ENCODE measurements at places on chromosomes 12 and 14.
A peak's percentile ranks its signal among the peaks of the same experiment; 100 is the strongest.

DNA sequence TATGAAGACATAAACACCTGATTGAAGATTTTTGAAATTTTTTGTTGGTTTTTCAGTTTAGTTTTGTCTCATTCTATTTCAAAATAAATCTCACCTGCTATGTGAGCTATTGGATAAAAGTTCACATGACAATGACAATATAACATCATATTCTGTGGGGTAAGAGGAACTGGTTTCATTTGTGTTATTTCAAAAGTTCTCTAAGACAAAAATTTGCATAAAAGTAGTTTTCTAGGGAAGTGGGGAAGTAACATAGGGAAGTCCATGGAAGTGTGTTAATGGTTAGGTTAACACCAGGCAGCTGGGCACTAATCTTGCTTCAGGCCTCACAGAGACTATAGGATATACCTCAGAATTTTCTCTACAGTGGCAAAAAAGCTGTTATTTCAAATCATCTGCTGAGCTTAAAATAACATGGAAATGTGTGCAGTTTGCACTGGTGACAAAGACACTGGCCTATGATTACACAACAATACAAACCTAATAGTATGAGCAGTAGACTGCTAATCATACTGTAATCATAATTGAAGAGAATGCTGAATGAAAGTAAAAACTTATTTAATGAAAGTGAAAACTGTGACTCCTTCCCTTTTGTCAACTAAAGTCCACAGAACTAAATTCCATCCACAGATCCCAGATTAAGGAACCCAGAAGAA is 710.6 kb upstream of the TMEM132C start:
- DNase-seq = no peak

DNA sequence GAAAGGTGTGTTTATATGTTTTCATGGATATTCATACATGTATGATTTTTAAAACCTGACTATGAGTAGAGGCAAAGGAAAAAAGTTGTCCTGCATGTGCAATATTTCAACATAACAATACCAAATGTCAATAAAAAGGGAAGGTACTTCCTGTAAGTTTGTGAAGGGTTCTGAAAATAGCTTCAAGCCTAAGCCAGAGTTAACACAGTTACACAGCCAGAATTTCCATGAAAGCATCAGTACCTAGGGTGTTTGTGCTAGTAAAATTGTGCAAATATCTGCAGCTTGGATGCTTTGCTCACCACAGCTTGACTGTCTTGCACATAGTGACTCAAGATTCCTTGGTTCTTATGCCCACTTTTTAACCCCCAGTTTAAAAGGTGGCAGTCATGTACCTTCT is 193.1 kb upstream of the FAR2 start:
- no peak for DNase-seq

- no peak for DNase-seq
These were observed 37.8 kb upstream of the ATF7IP start for GRCh38 chr12:14327711-14328110.

DNA sequence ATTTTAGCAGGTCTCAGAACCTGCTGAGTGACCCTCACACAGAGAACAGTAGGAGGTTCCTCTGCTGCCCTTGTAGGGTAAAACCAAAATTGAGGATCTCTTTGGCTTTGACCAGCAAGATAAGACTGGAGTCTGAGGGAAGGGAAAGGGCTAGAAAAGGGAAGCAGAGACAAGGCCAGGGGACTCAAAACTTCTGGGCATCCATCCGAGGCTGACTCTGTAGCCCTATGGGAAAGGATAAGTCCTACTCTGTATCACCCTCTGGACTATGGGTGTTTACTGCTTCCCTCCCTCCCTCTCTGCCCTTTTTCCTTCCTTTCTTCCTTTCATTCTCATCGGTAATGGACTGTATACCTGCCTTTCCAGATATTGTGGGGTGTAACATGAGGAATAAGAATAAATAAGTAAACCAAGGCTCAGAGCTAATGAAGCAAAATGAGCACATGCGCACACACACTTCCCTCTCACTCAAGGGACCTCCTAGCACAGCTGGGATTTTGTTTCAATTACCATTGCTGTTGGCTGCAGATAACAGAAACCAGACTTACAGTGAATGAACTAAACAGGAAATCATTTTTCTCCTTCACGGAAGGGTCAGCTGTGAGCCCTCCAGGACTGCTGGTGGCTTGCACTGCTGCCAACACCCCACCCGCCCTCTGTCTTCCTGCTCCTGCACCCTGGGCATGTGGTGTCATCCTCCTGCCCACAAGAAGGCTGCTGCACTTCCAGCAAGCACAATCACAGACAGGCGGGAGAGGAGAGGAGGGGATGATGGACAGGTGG is 404.4 kb upstream of the CCDC196 start:
- no peak for DNase-seq

GRCh38 chr12:93311827-93312226 is 65.9 kb upstream of the NUDT4 start:
- no peak for DNase-seq

DNA sequence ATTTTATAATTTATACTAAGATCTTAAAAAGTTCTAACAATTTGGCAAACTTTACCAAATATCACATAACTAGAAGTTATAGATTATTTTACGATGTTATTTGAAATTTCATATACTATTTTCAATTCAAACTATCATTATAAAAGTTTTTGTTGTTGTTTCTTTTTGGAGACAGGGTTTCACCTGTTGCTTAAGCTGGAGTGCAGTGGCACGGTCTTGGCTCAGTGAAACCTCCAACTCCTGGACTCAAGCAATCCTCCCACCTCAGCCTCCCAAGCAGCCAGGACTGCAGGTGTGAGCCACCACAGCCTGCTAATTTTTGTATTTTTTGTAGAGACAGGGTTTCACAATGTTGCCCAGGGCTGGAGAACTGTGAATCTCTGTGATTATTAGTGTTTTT is 87.8 kb downstream of the SPPL3 start:
- no peak for DNase-seq

DNA sequence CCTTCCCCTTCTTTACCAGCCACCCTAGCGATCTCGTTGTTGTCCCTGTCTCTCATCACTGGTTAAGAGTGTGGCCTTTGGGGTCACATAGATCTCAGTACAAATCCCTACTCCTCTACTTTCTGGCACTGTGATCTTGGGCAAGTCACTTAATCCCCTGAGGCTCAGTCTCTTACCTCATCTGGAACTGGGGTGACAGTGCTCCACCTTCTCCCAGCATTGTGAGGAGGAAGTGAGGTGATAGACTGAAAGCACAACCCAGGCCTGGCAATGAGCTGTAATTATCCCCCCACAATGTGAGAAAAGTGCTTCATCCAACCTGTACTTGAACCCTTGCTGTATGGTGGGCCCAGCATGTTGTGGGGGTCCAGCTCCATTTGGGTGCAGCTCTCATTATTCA is 48.0 kb downstream of the IRAK3 start:
- DNase-seq = no peak

GRCh38 chr14:59454139-59454538 is 11.0 kb downstream of the GPR135 start:
- DNase-seq = no peak

GRCh38 chr12:120370343-120371243 is 1.6 kb upstream of the MSI1 start:
- no peak for DNase-seq

DNA sequence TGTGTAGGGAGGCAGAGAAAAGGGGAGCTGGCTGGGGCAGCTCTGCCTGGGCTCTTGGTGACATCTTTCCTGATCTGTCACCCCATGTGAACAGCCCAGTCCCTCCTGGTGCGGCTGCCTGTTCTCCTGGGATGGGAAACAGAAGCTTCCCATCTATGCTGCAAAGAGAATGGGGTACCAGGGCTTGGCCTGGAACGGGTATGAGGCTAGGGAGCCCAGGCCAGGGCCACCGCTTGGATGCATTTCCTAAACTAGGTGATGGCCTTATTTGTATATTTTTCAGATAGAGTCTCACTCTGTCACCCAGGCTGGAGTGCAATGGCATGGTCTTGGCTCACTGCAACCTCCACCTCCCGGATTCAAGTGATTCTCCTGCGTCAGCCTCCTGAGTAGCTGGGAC is 48.6 kb upstream of the PRMT8 start:
- no peak for DNase-seq

DNA sequence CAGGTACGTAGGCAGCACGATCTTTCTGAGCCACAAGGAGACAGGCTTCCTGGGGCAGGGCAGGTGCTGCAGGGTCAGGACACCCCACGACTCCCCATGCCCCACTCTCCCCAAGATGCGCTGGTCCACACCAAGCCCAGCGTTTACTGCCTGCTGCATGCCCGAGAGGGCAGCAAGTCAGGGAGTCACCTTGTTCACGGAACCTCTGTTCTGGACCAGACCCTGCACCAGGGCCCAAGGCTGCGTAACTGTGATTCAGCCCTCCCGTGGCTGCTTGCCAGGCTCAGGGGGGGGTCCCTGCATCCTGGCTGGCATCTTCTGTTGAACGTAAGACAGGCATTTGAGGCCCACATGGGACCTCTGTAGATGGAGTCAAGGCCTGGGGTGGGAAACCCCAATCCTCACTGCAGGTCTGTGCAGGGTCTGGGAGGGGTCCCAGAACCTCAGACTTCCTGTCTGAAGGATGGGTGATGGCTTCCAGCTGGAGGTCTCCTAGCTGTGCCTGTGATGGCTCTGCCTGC is 228.6 kb upstream of the RTL1 start:
- DNase-seq = no peak

DNA sequence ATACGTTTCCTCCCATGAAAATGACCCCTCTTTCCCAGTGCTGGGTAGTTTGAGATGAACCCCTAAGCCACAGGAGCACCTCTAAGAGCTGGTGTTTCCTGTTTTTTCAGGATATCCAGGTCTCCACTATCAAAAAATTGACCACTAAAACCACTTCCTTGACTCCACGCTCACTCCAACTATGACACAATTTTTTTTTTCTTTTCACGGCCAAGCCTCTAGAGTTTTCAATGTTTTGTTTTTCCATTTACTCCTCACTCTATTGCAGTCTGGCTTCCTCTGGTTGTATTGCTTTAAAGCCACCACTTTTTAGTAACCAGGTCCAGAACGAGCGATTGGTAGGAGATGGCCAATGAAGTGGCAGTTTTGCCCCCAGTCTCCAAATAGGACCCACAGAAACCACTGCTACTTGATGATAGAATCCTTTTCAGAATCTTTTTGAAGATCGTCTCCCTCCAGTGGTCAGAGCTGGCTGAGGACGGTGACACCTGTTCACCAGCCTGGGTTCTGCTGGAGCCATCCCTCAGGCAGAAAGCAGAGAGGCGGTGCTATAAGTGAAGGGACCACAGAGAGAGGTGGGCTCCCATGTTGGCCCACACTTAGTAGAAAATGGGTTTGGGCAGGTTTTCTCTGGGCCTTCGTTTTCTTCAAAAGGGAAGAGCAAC is 454.4 kb downstream of the VRK1 start:
- no peak for DNase-seq

DNA sequence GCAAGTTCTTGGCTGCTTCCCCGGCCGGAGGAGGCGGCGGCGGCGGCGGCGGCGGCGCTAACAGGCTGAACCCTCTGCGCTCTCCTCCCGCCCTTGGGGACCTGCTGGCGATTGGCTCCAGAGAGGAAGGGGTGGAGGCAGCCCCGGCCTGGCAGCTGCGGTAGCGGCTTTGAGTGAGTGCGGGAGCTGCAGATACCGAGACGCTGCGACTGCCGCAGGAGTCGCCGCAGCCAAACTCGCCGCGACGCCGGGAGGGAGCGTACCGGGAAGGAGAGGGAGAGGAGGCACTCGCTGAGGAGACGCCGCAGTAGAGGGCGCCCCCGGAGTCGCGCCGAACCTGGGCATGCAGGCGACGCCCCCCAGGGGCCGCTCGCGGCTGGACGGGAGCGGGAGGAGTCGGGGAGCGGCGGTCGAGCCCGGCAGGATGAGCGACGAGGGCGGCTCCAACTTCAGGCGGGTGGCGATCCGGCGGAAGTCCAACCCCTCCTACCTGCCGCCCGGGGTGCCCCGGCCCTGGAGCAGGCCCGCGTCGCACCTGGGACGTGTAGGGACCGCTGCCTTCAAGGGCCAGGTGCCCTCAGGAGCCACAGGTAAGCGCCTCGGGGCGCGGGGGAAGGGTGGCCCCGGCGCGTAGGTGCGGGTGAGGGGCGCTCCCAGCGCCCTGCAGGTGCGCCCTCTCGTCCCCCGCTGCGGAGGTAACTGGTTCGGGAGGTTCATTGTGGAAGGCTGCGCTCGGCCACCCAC is at the start of gene FGD4:
FGD4 (plus strand) TSS at position 189 of the 744 bp plus-strand sequence.
- DNase-seq = peak; percentile 56

- no peak for DNase-seq
These were observed 2.3 kb upstream of the ACVRL1 start for GRCh38 chr12:51904951-51905470.

DNA sequence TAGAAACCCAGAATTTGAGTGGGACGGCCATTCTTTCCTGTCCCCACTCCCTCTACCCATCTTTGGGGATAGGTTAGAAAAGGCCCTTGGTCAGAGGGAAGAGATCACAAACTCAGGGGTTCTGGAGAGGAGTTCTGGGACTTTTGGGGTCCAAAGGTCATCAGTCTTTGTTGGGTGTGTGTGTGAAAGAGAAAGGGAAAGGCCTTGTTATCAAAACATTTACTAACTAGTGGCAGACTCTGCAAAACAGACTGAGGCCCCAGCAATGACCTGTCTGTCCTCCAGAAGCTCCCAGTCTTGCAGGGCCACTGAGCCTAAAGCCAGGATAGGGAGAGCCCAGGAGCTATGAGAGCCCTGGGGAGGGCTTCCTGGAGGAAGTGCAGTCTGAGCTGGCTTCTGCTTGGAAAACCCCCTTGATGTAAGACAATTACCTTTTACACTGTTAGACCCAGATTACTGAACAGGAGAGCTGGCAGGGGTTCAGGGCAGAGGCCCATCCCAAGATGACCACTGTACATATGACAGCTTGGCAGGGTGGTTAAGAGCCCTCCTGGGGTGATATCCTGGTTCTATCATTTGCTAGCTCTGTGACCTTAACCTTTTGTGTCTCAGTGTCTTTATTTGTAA is 429.1 kb upstream of the CCDC196 start:
- no peak for DNase-seq

DNA sequence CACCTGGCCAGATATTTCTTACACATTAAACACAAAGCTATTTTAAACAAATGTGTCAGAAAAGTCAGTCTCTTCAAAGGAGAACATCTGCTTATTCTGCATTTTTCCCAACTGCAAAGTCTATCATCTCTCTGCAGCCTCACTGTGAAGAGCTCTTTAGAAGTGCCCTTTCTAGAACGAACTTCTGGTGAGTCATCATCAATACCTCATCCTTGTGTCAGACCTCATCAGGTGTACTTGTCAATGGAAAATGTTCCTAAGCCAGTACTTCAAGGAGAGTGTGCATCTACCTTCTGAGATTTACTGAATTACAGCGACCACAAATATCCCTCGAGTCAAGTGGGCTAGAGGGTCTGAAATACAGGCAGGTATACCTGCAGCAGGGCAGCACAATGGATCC is 457.3 kb downstream of the LRIG3 start:
- no peak for DNase-seq

DNA sequence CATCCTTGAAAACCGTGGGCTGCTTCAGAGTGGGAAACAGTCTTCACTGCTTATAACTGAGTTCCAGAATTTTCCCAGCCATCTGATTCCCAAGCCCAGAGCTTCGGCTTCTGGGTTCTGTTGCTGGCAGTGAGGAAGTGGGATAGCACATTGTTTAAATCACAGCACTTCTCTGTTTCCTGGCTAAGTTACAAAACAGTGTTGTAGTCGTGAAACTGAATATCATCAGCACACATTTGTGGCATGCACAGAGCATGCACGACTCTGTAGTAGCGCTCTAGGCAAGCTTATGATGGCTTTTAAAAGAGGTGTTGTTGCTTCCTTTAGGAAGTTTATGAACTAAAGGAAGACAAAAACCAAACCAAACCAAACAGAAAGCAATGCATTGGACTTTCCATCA is 1005.5 kb downstream of the NRXN3 start:
- no peak for DNase-seq

- no peak for DNase-seq
These were observed 41.6 kb downstream of the DEGS2 start for GRCh38 chr14:100117633-100118395.

GRCh38 chr12:26247873-26248272 is 52.5 kb downstream of the SSPN start:
- DNase-seq = no peak
